Stimulated activated CD8-positive, alpha-beta memory T cell treated with anti-CD3 and anti-CD28 coated beads, Interleukin-7, amount 100 ng/mL, for 48 hours (primary cell): ENCODE measurements at places on chromosomes 7 and 10.

GRCh38 chr7:94834359-94834758 is 73.0 kb upstream of the PPP1R9A start:
- no peak for DNase-seq

- DNase-seq: no peak
These were observed 1.5 kb upstream of the NCOA4 start for GRCh38 chr10:46031648-46032532.

DNA sequence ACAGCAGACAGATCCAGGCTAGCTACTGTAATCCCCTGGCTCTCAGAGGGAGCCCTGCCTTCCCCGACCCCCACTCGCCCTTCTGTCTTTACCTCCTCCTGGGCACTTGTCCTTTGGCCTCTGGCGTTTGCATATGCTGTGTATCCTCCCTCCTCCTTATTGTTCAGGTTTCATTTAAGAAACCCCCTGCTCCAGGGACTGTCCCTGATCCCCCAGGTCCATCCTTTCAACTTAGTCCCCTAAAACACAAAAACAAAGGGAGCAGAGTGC is 25.7 kb downstream of the GRID1 start:
- DNase-seq: no peak

GRCh38 chr7:88155756-88156155 is 64.1 kb downstream of the SRI start:
- no peak for DNase-seq

DNA sequence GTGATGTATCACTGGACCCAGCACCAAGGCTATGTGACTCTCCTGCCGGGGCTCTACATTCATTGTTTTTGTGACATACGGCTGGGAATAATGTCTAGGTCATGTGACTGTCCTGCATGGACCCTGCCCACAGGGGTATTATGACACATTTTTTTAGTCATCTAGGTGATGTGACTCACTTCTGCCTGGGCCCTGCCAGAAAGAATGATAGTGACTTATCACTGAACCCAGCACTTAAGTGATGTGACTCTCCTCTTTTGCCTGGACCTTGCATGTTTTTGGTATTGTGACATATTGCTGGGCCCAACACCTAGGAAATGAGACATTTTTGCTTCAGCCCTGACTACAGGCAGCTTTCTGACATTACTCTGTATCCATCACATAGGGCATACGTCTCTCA is 51.1 kb upstream of the ZNF107 start:
- DNase-seq: no peak

GRCh38 chr7:50940621-50941020 is 157.9 kb upstream of the GRB10 start:
- no peak for DNase-seq

DNA sequence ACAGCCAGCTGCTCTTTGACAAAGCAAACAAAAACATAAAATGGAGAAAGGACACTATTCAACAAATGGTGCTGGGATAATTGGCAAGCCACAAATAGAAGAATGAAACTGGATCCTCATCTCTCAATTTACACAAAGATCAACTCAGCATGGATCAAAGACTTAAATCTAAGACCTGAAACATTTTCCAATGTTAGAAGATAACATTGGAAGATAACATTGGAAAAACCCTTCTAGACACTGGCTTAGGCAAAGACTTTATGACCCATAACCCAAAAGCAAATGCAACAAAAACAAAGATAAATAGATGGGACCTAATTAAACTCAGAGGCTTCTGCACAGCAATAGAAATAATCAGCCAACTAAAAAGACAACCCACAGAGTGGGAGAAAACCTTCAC is 425.7 kb upstream of the SEMA3D start:
- DNase-seq: no peak

- no peak for DNase-seq
These were observed 12.7 kb downstream of the IKZF1 start for GRCh38 chr7:50317221-50317678.

GRCh38 chr10:5491477-5491876 is 7.9 kb downstream of the CALML5 start:
- no peak for DNase-seq
